ENCODE measurements at places on chromosomes 7 and 10. TPM values are rescaled to one million over a fixed set of nuclear protein-coding genes. Genes with fewer than 3 reads are reported as not detected.

FGF8 gene
- total RNA-seq = not detected

LEP gene
- not detected for total RNA-seq

NUTM2D gene
- total RNA-seq = 1.5 TPM

ZNF680 gene
- 2.0 TPM for total RNA-seq

GNGT1 gene
- not detected for total RNA-seq

EVX1 gene
- not detected for total RNA-seq

AOAH gene
- not detected for total RNA-seq

GIMAP6 gene
- total RNA-seq = not detected

APBB1IP gene
- total RNA-seq = 2.7 TPM
